ENCODE measurements at places on chromosomes 1 and 21.

GRCh38 chr1:71399594-71399993 lies 318.8 kb upstream of the ZRANB2 start:
- DNase-seq = no peak

DNA sequence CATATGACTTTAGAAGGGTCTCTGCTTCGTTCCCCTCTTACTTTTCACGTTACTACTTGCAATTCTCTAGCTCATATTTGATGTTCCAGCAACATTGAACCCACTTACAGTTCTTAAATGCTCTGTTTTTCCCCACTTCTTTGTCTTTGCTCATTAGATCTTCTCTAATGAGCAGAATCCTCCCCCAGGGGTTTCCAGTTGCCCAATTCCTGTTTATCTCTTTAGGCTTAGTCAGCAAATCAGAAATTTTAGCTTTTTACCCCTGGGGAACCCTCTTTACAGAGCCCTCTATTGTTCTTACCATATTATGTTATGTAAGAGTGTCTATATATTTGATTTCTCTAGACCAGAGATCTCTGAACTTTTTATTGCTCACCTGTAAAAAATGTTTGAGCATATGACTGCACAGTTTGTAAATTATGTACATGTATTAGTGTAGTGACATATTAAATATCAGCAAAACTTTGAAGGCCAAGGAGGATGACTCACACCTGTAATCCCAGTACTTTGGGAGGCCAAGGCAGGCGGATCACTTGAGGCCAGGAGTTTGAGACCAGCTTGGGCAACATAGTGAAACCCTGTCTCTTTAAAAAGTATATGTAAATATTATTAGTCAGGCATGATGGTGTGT lies 71.4 kb downstream of the FNBP1L start:
- no peak for DNase-seq

DNA sequence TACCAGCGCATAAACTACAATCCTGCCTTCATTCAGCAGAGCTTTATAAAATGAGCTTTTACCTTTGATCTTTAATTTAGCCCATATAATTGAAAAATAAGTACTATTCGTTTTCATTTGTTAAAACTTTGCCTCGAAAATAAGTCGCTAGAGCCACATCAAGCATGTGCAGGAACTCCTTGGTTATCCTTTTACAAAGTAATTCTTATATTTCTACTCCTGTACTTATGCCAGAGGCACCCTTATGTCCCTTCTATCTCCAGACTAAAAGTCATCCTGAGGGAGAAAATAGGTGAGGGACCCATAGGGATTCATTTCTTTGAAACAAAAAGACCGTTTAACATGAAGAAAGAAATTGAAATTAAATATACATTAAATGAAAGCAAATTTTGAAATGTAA lies 278.2 kb upstream of the C1orf105 start:
- DNase-seq = no peak

- no peak for DNase-seq
These were observed 200.6 kb upstream of the HMCN1 start for GRCh38 chr1:185533596-185533995.

DNA sequence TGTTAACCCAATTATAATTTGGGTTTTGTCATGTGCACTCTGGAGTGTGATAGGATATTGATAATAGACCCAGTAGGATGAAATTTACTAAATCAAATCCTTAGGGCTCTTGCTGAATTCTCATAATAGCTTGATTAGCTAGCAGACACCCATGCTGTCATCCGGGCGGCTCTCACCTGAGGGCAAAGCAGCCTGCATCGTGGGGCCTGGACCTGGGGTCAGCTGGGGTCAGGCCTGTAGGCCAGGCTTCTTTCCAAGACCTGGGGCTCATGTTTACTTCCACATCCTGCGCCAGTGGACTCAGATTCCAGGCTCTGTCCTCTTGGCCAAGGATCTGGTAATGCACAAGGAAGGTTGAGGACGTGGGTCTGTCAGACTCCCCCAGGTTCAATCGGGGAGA lies 486.3 kb downstream of the NPHP4 start:
- no peak for DNase-seq

DNA sequence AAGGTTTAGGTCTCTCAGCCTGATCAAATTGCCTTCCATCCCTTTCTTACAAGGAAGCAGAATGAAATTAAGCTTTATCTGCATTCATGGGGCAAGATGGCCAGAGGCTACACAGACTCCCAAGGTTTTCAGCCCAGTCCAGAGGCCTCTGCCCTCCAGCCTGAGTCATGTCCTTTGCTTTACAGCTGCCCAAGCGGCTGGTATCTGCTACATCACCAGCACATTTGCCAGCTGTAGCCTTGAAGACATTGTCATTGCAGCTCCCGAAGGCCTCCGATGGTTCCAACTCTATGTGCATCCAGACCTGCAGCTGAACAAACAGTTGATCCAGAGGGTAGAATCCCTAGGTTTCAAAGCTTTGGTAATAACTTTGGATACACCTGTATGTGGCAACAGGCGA lies 16.0 kb downstream of the HAO2 start:
- no peak for DNase-seq

DNA sequence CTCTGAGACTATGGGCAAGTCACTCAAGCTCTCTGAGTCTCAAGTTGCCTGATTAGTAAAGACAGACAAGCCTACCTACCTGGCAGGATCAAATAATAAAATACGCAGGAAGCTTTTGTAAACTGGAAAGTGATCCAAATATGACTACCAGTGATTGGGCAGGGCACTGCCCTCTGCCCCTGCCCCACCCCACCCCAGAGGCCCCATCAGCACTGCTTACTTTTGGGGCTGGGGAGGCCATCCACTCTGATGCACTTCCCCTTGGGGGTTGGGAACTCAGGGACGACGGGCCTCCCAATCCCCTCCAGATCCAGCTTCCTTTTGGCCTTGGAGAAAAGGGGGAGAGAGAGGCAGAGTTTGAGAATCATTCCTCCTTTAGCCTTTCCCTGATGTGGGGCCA lies 6.9 kb downstream of the E2F2 start:
- DNase-seq = no peak

DNA sequence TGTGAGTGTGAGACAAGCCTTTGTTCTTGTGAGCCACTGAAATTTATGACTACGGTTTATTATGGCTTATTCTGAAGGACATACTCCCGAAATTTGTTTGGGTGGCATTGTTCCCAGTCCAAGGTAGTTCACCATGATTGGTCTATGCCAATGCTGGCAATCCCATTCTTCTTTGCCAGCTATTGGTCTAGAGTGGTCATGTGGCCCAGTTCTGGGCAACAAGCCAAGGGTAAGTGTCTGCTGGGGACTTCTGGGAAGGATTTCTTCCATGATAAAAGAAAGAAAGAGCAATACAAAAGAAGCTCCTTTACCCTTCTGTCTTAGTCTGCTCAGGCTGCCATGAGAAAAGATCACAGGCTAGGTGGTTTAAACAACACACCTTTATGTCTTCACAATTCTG lies 201.6 kb downstream of the SLC35F3 start:
- no peak for DNase-seq

GRCh38 chr1:70458131-70458530 lies 47.1 kb downstream of the CTH start:
- no peak for DNase-seq

- DNase-seq = no peak
These were observed 1640.2 kb upstream of the PRMT6 start for GRCh38 chr1:105416261-105416660.

- no peak for DNase-seq
These were observed 1.1 kb upstream of the COL6A2 start for GRCh38 chr21:46096596-46097335.
